ENCODE measurements at places on chromosomes 5 and 9.
A peak's percentile ranks its signal among the peaks of the same experiment; 100 is the strongest.

DNA sequence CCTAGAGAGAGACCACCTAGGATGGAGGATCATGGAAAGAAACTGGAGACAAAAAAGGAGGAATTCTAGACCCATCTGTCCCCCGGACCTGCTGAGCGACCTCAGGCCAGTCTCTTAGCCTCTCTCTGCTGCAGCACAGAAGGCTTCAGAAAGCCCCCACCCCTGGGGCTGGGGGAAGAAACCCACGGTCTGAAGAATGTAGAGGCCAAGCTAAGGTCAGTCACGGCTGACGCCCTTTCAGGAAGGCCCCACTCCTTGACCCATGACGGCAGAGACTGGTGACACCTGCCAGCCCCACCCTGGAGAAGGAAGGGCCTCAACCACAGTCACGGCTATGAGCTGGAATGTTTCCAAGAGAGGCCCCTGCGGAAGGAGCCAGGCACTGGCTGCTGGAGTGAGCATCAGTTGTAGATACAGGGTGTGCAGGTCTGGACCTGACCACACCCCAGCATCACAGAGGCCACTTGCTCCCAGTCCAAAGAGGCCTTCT, 120.5 kb upstream of the BOD1 start:
- DNase-seq = peak; percentile 77

GRCh38 chr5:177025101-177025601, 2.7 kb downstream of the ZNF346 start:
- DNase-seq = no peak

- no peak for DNase-seq
These were observed 36.4 kb downstream of the GARNL3 start for GRCh38 chr9:127300886-127301447.

DNA sequence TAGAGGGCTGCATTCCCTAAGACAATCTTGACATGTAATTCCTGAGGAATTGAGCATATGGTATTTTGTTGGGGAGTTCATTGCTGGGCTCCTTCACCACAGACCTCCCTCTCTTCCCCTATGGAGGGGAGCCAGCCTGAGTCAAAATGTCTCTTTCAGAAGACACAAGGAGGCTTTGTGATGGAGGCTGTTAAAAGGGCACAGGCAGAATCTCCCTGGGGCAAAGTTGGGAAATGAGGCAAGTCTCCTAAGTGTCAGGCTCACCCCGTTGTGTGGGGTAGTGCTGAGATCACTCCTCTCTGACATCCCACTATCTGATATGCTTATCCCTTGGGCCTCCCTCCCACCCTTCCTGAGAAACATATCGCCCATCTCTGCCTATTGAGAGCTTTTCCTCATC, 30.6 kb downstream of the GFRA3 start:
- no peak for DNase-seq

- DNase-seq = no peak
These were observed 13.7 kb upstream of the KIF4B start for GRCh38 chr5:154999865-155000264.

- DNase-seq = no peak
These were observed 23.0 kb downstream of the DNAJA1 start for GRCh38 chr9:33048054-33048465.

DNA sequence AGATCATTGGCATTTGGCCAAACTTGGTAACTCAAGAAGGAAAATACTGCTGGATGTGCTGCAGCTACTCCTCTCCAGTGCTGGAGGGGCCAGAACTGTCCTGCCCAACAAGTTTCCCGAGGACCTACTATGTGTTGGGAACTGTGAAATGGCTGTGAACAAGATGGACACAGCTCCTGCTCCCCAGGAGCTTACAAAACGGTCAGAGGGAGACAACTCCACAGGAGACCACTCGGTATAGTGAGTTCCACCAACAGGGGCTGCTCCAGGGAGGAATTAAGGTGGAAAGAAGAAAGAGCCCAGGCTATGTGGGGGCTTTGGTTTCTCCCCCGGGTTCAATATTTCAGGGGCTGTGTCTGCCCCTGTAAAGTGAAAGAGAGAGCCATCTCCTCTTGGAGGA, 78.8 kb downstream of the GNA14 start:
- DNase-seq = no peak

DNA sequence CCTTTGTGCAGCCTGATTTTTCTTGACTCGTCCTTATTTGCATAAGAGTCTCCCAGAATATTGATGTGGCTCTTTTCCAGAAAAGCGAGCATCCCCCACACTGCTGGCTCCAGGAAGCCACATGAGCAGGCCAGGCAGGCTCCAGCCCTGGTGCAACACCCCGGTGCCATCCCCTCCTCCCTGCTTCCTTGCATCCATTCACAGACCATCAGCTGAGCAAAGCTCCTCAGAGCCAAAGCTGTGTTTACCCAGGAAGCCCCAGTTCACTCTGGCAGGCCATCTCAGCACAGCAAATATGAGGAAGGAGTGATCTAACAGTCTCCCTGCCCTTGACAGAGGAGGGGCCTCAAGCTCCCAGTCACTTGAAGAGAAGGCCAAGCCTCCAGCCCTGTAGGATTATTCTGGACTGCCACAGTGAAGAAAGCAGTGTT, 34.4 kb downstream of the INSYN2B start:
- no peak for DNase-seq

DNA sequence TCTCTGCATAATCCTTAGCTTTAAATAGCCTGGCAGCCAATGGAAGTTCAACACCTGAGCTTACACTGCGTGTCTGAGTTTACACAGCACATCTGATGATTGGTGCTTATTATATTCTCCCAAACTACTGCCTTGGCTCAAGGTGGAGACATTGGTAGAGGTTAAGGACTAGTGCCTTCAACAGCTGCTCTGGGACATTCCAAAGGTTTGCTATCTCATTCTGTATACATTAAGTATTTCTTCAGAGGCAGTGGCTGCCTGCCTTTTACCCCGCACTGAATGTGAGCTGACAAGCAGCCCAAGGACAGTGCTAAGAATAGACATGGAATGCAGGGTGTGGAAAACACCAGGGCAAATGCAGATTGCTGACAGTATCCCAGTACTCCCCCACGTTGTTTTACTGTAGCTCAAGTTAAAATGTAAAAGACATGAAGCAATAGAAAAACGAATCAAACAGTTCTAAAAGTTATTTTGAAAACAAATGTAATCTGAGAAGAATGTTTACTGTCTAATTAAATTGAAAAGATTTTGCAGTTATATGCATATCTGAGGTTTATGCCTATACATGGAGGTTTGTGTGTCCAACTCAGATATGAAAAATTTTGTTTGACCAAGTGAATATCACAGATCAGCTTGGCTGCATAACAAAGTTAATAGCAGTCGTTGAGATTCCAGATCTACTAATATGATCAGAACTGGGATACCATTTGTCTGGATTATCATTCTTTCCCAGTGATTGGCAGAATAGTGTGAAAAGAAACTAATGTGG, 1.8 kb downstream of the HSPB3 start:
- no peak for DNase-seq

DNA sequence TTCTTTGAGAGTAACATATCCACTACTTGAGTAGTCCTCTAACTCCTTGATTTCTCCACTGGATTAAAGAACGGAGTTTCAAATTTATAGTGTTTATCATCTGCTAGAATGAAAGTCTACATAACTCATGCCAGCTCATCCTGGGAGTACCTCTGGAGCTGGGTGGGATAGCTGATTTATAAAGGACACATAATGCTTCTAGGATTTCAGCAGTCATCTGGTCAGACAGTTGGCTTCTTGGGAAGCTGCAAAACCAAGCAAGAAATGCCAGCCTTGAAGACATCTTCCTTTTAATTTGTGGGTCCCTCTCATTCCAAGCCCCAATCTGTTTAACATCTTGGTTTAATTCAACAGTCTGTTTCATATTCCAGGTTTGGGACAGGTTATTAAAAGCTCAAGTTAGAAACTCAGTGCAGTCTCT, 3.2 kb downstream of the GALNT10 start:
- no peak for DNase-seq

GRCh38 chr9:89659891-89660685, 55.3 kb downstream of the GADD45G start:
- no peak for DNase-seq

- peak; percentile 61 for DNase-seq
These were observed 20.7 kb downstream of the GSN start for GRCh38 chr9:121288673-121289025.

GRCh38 chr9:107540164-107540561, 50.6 kb upstream of the KLF4 start:
- DNase-seq = no peak

GRCh38 chr5:138640646-138641254, 65.5 kb upstream of the HSPA9 start:
- no peak for DNase-seq

DNA sequence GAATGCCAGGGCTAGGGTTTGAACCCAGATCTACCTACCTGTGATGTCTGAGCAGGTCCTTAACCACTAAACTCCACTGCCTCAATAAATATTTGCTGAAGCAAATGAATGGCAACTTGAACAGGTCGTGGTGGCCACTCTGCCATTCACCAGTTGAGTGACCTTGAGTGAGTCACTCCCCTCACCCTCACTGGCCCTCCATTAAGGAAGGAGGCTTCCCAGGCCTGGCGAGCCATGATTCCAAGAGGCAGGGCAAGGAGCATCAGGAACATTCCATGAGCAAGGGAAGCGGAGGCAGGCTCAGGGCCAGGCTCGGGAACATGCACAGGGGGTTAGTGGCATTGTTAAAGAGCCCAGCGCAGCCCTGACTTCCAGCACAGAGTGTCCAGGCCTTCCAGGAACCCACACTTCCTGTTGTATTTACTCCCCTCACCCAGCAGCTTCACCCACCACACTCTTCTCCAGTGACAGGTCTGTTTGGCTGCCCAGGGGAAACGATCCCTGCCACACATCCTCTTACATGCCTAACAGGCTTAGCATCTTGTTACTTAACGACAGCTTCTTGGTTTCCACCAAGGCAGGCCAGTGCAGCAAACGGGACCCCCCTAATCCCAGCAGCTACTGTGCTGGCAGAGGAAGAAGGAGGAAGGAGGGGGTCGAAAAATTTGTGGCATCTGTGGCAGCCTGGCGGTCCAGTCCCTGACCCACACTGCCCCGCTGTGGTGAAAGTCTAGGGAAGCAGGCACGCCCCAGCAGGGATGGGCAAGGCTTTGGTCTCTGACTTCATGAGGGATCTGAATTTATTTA, 43.7 kb upstream of the TTC1 start:
- peak; percentile 67 for DNase-seq

DNA sequence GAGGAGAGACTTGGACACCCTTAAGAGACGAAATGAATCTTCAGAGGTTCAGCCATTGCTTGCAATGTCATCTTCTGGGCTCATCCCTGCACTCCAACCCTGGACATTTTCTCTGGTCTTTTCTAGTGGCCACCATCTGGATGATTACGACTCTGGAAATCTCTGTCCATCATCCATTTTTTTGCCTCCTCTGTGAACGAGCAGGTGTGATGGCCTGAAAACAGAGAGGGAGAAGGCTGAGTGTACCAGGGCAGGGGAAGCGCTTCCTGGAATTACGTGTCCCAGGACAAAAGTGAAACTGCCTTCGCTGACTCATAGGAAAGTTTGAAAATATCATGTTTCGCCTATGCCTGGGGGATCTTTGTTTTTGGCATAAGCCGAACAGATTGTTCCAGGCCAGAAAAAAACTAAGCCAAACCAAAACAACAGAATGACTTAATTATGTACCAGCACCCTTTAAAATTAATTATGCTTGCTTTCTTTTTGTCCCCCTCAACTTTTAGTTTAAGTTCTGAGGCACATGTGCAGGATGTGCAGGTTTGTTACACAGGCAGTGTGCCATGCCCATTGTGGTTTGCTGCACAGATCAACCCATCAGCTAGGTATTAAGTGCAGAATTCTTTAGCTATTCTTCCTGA, 31.9 kb downstream of the ANKRD33B start:
- DNase-seq = no peak

- no peak for DNase-seq
These were observed 106.8 kb downstream of the DMRT2 start for GRCh38 chr9:1156794-1157550.

GRCh38 chr9:93488244-93488643, 34.9 kb upstream of the FAM120AOS start:
- DNase-seq = no peak

GRCh38 chr5:136242611-136243010, 49.6 kb upstream of the SMIM32 start:
- DNase-seq = no peak

GRCh38 chr5:146698651-146699050, 179.9 kb downstream of the PPP2R2B start:
- no peak for DNase-seq

- peak; percentile 90 for DNase-seq
These were observed 30.7 kb downstream of the RAI14 start for GRCh38 chr5:34686762-34687268.

DNA sequence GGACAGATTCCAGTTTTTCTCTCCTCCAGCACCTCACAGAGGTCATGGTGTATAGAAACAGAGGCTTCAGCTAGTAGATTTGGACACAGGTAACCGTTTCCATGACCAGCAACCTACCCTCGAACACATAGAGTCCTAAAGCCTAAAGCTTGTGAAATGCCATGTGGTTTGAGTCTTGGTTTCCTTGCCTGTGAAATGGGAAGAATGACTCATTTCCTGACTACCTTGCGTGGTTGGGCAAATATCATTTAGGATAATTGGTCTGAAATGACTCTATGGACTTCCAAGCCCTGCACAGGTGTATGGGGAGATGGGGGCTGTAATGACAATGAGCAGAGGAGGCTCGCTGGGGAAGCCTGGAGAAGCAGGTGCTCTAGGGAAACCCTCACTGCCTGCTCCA, 134.6 kb downstream of the TTLL11 start:
- DNase-seq = no peak

- DNase-seq = no peak
These were observed 32.4 kb downstream of the GOLGA2 start for GRCh38 chr9:128243215-128244018.

GRCh38 chr5:76522103-76522935, 100.9 kb downstream of the F2RL2 start:
- no peak for DNase-seq

GRCh38 chr9:98922721-98923435, 20.8 kb upstream of the COL15A1 start:
- no peak for DNase-seq

DNA sequence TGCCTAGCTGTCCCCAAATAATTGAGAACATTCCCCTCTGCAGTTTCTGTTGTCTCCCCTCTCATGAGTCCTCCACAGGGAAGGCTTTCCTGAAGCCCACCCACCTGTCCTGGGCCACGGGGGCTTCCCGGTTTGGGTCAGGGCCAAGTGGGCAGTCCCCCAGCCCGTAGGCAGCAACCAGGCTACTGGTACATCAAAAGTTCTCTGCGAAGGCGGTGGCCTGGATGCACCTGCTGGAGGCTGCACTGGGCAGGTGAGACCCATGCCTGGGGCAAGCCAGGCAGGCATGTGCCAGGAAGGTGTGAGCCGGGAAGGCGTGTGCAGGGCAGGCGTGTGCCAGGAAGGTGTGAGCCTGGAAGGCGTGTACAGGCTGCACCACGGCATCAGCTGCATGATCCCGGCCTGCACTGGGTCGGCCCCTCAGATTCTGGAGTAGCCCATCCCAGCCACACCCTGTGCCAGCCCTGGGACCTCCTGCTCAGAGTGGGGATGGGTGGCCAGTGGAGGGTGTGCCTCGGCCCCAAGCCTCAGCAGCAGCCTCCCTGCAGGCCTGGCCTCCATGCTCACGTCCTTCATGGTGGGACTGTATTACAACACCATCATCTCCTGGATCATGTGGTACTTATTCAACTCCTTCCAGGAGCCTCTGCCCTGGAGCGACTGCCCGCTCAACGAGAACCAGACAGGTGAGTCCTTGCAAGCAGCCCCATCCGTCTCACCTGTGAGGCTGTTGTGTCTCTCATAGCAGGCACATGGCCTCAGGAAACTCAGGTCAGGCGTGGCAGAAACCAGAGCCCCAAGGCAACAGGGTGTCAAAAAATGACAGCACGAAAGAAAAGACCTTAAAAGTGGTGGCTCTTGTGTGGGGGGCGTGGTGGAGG, 8.7 kb downstream of the SLC6A19 start:
- no peak for DNase-seq

GRCh38 chr5:118220556-118221195, 767.7 kb downstream of the DTWD2 start:
- DNase-seq = no peak

- no peak for DNase-seq
These were observed 85.0 kb downstream of the HMHB1 start for GRCh38 chr5:143896966-143897365.

Data from left colon (tissue), 2 donors.